ENCODE measurements at places on chromosomes 4 and X. TPM values are rescaled to one million over a fixed set of nuclear protein-coding genes. Genes with fewer than 3 reads are reported as not detected.

DNA sequence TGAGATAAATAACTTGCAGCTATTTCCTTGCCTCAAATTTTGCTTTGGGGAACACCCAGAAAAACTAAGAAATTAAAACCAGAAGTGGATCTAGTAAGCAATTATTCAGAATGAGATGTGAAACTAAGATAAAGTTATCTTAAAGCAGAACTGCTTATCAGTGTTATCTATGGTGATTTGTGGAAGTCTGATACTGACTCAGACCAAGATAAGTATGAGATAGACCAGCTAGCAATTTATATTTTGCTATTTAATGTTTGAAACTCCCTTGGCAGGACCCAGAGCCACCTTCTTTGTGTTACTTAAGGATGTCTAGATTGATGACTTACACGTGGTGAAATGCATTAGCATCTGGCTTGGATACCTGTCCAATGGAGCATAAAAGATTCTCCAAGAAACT, 368.1 kb downstream of the EPHA5 start:
- no peak for DNase-seq

DNA sequence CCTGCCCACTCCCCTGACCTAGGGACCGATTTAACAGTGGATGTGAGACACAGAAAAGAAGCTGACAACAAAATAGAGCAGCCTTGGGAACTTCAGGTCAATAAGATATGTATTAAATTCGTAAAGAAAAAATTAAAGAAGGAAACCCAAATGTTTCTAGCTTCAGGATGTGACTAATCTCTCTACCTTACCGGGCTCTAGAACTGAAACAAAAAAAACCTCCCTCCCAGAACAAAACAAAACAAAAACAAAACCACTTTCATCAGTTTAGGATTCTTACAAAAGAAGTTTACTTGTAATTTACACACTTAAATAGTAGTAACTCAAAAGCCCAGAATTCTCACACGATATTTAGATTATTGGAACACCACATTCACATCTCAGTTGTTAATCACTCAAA, 185.8 kb upstream of the RPS6KA3 start:
- DNase-seq: no peak

GRCh38 chr4:100023800-100024199, 73.7 kb upstream of the H2AZ1 start:
- no peak for DNase-seq

- no peak for DNase-seq
These were observed 48.9 kb downstream of the SLC34A2 start for GRCh38 chr4:25704516-25704915.

DNA sequence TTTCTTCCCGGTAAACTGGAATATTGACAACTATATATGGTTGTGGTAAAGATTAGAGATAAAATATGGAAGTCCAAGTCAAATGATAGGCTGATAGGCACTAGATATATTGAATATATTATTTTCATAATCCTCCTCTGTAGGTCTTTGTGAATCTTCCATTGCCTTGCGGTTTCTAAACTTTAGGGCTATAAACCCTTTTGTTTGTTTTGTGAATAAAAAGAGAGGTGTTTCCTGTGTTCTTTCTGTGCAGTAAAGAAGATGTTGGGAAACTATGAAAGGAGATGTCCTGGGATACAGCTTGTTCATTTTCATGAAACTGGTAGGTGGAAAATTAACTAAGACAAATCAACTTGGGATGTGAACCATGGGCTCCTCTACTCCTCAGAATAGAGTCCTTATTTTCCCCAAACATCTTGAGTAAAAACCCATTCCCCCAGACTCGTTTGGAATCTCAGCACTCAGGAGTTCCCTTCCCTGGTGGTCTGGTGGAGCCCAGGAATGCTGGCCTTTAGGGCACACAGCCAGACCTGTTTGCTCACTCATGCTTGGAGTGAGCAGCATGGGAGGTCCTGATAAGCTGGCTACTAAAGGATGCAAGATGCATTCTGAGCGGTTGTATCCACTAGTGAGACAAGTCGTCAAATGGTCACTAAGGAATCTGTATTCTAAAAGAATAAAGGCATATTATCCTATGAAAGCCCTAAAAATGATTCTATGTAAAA, 22.2 kb downstream of the PRDM8 start:
- no peak for DNase-seq

DNA sequence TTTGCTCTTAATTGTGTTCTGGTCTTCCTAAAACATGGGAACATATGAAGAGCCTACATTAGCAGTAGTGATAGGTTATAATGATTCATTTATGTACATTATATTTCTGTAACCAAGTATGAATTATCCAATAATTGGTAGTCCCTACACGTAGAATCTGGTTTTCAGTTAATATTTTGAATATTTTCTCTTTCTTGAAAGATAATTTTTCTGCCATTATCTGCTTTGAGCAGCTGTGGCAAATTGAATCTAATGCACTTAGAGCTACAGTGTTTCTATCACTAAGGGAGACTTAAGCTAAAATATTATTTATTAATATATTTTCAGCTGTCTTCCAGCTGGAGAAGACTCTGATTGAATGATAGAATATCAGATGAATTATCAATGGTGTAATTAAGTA, 21.0 kb downstream of the CEP44 start:
- no peak for DNase-seq

- DNase-seq: no peak
These were observed 113.0 kb downstream of the PRDM5 start for GRCh38 chr4:120809518-120809917.

DNA sequence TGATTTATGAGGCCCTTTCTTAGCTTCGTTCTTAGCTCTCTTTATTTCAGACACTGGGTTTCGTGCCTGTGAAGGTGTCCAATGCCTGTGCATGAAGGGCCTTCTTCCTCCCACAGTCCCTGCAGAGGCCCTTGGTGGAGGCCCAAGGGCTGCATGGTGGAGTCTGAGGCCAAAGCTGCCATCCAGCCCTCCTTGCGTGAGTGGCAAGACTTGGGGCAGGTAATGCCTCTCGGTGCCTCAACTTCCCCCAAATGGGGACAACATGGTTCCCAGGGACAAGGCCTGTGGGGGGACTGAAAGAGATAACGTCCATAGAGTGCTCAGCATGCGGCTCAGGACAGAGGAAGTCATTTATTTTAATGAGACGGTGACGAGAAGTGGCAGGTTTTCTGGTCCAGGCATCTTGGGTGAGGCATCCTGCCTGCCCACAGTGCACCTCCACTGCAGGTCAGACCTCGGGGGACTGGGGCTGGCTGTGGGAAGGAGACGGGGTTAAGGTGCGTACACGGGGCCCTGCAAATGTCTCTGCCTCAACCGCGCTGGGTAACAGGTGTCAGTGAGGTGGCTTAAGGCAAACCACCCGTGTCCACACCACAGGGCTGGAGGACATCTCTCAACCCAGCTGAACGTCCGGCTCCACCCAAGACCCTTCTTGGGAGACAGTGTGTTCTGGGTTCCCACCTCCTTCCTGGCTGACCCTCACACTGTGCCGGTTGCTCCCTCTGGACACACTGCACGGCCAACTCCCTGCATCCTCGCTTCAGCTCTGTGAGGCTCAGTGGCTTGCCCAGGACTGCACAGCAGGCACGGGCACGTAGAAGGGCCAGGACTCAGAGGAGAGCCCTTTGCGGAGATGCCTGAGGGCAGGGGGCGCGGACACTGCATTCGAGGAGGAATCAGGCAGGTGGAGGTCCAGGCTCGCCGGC, 50.5 kb downstream of the PSAPL1 start:
- no peak for DNase-seq

DNA sequence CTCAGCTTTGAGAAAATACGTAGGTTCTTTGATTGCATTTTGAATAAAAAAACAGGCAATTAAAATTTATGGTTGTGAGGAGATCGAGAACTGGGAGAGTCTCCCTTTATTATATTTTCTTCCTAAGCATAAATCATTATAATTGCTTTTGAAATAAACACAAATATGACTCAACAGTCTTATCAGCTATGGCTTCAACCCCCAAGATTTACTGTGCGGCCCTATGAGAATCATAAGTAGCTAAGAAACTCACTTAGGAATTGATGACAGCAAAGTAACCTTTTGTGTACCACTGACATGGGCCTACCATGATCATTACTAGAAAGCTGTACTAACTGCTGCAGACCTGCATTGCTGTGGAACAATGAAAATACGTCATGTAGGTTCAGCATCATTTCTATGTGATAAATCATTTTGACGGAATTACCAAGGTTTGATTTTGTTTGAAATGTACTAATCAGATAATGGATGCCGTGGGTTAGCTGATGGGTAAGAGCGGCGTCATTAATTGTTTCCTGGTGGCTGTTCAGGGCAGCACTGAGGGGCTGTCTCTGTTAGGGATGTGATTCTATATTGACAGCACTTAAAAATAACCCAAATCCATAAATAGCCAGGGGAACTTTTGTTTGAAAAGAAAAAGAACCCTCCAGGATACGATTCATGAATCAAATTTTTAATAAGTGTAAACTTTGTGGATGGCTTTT, 51.5 kb upstream of the GPRIN3 start:
- no peak for DNase-seq

DNA sequence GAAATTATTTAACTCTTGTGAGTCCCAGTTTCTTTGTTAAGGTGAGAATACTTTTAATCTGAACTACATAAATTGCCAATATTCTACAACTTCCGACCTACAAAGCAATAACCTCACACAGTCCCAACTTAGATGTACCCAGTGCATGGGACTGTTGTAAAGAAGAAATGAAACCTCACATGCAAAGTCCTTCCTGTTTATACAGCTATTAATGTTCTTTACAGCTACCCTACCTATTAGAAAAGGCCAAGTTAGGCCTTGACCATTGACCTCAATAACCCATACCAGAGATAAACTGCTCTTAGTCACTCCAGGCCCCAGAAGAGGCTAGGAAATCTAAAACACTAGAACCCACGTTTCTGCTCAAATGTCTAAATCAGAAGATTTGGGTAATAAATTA, 920.1 kb upstream of the TENM3 start:
- no peak for DNase-seq

- DNase-seq: no peak
These were observed 18.4 kb downstream of the DDX3X start for GRCh38 chrX:41352329-41352838.

The CXXC4 gene
- not detected for total RNA-seq

The FAM184B gene
- total RNA-seq: not detected

The CSAG3 gene
- not detected for total RNA-seq
